ENCODE measurements at places on chromosomes 7 and 10.

DNA sequence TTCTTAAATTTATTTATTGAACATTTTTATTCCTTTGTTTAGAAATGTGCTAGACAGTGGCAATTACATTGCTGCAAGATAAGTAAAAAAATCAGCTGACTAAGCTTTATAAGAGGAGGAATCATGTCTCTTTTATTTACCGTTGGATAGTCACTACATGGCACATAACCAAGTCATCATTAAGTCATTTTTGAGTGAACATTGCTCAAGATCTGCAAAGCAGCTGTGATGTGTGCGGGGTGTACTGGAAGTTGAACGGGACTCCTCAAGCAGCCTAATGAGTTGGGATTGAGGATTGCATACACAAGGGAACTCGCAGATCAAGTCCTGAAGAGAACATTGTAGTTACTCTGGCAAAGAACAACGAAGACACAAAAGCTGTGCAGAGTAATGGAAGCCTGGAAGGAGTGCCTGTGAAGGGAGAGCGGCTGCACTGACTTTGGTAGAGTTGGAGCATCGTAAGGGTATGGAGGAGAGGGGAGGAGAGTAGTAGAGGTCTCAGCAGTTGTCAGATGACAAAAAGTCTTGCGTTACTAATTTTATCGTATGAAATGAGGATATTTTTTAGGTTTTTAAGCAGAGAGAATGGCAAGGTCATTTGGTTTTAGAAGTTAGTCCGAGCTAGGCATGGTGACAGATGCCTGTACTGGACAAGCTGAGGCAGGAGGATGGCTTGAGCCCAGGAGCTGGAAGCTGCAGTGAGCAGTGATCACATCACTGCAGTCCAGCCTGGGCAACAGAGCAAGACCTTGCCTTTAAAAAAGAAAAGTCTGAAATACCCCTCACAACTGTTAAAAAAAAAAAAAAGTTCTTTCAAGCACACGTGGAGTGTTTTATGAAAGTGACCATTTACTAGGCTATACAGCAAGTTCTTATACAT is 95.1 kb downstream of the BMPR1A start:
- DNase-seq: no peak

GRCh38 chr10:60537697-60538096 is 148.0 kb upstream of the ANK3 start:
- DNase-seq: no peak

GRCh38 chr7:121279060-121279620 is 49.7 kb upstream of the WNT16 start:
- DNase-seq: no peak

- no peak for DNase-seq
These were observed 66.5 kb downstream of the WDR11 start for GRCh38 chr10:120917521-120918250.

- DNase-seq: no peak
These were observed 74.5 kb downstream of the HPSE2 start for GRCh38 chr10:99161165-99161564.

DNA sequence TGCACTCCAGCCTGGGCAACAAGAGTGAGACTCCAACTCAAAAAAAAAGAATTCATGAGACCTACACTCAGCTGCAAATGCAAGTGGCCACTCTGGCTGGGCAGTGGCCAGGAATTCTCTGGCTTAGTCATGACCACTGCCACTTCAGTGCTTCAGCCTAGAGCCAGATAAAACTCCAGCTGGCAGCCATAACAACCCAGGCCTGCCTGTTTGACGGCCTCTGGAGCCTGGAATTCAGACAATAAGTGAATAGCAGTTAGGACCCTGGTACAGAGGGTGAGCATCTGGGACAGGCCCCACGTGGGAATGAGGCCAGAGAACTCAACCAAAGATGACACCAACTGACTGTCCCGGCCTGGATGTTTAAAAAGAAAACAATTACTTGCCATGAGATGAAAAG is 18.9 kb downstream of the RCC1L start:
- DNase-seq: no peak

DNA sequence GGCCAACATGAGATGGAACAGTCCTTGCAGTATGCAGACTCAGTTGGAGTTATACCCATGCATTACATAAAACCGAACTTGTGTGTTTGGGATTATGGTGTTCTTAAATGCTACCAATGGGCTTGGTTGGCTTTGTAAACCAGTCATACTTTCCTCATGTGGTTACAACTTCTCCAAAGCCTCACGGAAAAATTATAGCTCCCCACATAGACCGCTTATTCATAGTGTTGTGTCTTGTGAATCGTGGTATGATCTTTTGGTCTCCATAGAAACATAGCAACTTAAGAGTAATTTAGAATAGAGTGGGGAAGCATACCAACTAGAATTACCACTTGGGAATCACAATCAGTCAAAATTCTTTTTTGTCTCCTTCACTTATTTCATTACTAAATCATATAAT is 112.3 kb upstream of the FZD1 start:
- DNase-seq: no peak

DNA sequence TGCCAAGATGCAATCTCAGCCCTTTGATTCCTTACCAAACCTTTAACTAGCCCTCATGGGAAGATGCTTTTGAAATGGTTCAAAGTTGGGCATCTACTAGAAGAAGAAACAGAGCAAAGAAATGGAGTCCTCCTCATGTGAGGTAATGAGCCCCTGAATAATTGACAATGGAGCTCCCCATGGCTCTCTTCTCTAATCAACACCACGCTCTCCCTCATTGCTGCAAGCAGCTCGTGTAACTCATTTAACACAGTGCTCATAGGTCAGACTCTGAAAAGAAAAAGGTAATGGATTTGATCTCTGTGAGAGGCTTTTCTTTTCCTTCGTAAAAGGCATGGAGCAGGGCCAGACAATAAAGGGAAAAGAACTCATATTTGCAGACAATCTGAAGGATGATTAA is 312.8 kb downstream of the PHTF2 start:
- no peak for DNase-seq

DNA sequence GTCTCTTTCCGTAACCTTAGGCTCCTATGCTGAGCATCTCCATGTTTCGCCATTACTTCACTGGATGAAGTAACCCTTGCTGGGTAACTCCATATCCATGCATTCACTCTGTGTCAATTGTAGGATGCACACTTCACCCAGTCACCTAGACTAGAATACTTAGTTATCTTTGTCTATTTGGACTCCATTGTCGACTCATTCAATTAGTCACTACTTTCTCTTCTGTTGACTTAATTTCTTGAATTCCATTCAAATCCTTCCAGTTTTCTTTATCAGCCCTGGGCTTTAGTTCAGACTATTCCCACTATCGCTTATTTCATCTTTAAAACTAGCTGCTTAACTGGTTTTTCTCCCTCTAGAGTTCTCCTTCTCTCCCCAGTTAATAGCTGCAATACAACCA is 111.3 kb upstream of the TNS3 start:
- no peak for DNase-seq

DNA sequence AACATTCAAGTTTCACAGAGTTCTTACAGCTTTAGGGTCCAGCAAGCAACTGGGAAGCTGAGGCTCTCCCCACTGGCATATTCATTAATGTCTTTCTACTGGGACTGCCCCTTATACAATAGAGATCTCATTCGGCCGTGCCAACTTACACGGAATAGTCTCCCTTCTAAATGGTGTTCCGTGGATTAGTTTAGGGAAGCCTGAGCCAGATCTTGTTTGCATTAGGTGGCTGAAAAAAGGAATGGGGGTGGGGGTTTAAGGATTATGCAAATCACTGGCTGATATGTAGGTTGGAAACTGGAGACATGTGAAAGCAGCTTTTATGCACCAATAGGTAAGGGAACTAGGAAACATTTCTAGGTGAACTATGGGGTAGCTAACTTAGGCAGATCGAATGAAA is 218.3 kb downstream of the TRIL start:
- DNase-seq: no peak

- DNase-seq: no peak
These were observed 43.6 kb downstream of the HK1 start for GRCh38 chr10:69321865-69322264.

DNA sequence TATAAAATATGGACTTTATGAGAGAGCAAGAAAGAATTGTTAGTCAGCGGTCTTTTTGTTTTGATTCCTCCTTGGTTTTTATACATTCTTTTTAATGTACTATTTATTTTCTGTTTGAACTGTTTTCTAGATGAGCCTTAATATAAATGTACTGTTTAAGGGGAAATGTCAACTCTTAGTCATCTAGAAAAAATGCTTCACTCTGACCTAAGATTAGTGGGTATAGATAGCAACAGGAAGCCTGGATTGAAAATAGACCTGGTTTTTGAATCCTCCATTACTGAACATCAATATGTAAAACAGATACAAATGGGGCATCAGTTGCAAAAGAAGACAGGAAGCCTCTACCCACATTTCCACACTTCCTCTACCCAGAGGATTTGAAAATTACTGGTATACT is 87.8 kb downstream of the CHRM2 start:
- DNase-seq: no peak

- no peak for DNase-seq
These were observed 249.0 kb upstream of the AUTS2 start for GRCh38 chr7:69349291-69349690.

- DNase-seq: no peak
These were observed 8.5 kb upstream of the CSTF2T start for GRCh38 chr10:51707821-51708424.

DNA sequence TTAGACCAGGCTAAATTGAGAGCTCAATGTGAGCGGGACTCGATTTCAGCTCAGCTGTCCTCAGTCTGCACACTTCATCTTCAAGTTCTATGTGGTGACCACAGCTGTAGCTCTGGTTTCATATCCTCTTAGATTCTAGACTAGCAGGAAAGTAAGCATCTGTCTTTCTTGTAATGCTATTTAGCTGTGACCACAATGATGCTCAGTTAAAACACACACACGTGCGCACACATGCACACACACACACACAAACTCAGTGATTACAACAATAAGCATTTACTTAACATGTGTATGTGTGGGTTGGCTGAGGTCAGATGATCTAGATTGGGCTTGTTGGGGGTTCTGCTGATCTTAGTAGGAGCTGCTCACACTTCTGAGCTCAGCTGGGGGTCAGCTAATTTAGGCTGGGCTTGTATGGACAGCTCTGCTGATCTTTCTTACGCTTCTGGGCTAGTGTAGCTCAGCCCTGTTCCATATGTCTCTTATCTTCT is 82.5 kb downstream of the ZNF365 start:
- DNase-seq: no peak

DNA sequence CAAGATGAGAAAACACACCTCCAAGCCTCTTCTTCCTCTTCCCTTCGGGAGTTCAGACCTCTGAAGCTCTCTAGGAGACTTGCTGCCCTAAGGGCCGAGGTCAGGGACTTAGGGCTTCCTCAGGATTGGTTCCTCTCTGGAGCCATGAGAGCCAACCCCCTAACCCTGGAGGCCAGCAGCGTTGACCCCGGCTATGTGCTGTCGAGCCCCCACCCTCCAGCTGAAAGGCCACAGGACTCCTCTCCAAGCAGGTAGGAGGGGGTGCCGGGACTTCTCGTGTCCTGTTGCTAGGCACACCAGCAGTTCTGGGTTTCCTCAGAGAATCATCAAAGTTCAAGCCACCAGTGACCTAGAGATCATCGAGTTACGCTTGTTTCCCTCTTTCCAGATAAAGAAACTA is 87.4 kb downstream of the ARHGAP22 start:
- no peak for DNase-seq

DNA sequence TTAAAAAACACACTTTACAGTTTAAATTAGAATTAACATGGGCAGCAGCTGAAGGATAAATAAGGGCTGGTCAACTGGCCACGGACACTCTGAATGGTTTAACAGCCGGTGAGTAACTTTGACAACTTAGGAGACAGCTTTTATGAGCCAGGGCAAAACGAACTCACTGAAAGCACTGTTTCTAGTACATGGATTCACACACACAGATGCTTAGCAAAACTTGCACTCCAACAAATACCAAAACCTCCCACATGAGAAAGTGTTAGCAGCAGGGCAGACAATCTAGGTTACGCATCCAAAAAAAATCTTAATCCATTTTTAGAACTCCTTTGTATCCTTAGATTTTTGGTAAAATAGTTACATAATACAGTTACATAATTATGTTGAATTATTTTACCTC is 486.4 kb downstream of the PHTF2 start:
- DNase-seq: no peak

DNA sequence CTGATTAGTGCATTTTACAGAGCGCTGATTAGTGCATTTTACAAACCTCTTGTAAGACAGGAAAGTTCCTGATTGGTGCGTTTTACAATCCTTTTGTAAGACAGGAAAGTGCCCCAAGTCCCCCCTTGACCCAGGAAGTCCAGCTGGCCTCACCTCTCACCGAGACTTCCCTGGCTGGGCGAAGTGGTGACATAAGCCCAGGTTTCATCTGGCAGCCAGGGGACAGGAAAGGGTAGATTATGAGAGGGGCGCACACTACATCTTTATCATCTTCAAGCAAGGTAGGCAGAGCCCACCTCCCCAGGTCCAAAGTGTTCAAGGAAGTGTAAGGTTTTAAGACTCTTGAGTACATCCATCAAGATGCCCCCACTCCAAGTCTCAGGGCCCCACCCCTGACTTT is 5.5 kb upstream of the GDF10 start:
- no peak for DNase-seq

GRCh38 chr10:110423650-110424049 is 74.1 kb upstream of the DUSP5 start:
- no peak for DNase-seq

GRCh38 chr10:77667426-77668324 is 30.1 kb upstream of the KCNMA1 start:
- no peak for DNase-seq

GRCh38 chr10:48242171-48242904 is 32.2 kb downstream of the FRMPD2 start:
- DNase-seq: no peak

DNA sequence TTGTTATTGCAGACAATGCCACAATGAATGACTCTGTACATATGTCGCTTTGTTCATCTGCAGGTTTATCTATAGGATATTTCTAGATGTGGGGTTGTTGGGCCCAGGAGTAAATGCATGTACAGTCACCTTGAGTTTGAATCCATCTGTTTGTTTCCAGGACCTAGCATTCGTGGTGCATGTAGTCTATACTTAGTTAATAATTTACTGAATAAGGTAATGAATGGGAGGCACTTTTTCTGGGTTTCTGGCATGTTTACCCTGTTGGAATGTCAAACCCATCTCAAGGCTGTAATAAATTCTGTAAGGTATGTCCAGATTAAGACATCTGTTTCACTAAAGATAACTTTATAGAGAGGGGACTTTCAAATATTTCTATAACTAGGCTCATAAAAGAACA is 23.5 kb downstream of the HECTD2 start:
- no peak for DNase-seq

DNA sequence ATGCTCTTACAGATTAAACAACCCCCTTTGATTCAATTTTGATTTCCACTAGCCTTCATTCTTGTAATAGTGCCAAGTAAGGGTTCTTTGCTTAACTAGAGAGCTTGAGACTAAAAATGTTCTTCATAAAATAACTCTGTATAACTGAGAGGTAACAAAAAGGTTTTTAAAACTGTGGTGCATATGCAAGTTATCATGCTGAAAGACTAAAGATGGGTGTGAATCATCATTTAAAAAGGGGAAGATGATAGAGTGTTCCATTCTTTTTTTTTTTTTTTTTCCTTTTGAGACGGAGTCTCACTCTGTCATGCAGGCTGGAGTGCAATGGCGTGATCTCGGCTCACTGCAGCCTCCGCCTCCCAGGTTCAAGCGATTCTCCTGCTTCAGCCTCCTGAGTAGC is 11.1 kb downstream of the MDFIC start:
- DNase-seq: no peak
